ENCODE measurements at places on chromosomes 7 and 10. TPM values are rescaled to one million over a fixed set of nuclear protein-coding genes. Genes with fewer than 3 reads are reported as not detected.

Gene CACUL1
- 22.1 TPM for polyA plus RNA-seq

Gene SSMEM1
- polyA plus RNA-seq = not detected

Gene GFRA1
- 16.7 TPM for polyA plus RNA-seq

Gene GIMAP8
- 8.8 TPM for polyA plus RNA-seq

Gene ADAM12
- 23.0 TPM for polyA plus RNA-seq

Gene ZNF25
- polyA plus RNA-seq = 10.5 TPM

Gene PHYH
- polyA plus RNA-seq = 24.3 TPM

Gene BAMBI
- 50.1 TPM for polyA plus RNA-seq

Gene CACNB2
- polyA plus RNA-seq = 4.9 TPM

Gene IL2RA
- not detected for polyA plus RNA-seq

Gene LIPJ
- 0.10 TPM for polyA plus RNA-seq

GRCh38 chr10:118258285-118258684, 83.8 kb downstream of the FAM204A start:
- DNase-seq = no peak

DNA sequence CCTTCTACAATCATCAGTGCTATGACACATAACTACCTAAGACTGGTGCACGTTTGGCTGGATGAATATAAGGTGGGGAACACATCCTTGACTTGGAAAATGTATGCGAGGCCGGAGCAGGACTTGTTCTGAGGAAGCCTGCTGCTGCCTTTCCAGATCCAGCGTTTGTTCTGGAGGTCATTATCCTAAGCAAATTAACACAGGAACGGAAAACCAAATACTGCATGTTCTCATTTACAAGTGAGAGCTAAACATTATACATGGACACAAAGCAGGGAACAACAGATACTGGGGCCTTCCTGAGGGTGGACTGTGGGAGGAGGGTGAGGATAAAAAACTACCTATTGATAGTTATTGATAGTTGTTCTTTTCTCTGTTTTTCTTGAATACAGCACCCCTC, 10.8 kb upstream of the GALNT11 start:
- DNase-seq = no peak

DNA sequence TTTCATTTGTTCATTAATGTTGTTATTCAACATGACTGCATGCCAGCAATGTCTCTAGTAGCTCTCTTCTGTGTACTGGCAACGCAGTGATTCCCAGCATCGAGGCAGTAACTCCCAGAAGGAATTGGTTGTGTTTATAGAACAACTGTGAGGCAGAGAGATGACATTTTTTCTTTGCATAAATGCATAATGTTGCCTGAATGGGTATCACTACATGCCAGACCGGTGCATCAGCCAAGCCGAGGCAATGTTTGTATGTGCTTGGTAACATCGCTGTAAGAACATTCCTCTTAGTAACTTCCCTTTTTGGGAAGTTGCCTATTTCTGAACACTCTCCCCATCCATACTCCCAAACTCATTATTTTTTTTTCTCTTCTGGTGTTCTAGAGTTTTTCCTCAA, 182.9 kb downstream of the HTR7 start:
- DNase-seq = no peak

GRCh38 chr10:110786172-110786571, 85.6 kb upstream of the PDCD4 start:
- DNase-seq = no peak

DNA sequence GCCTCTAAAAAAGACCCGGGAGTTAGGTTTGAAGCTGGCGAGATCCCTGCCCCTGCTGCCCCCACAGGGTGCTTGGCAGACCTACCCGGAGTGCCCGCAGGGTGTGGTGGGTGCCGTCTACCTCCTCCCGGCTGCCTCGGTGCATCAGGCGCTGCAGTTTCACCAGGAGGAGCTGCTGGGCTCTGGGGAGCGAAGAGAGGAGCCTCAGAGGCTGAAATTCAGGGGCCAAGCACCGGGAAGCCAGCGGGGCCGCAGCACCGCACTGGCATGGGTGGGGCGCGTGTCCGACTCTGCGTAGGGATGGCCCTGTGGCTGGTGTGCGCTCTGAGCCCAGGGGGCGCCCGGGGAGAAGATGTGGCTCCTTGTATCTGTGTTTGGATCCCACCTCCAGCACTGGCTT, 74.3 kb upstream of the GNA12 start:
- DNase-seq = no peak

GRCh38 chr7:98418636-98419315, 17.9 kb upstream of the BAIAP2L1 start:
- DNase-seq = no peak

GRCh38 chr7:106774768-106775551, 90.1 kb upstream of the PIK3CG start:
- no peak for DNase-seq

DNA sequence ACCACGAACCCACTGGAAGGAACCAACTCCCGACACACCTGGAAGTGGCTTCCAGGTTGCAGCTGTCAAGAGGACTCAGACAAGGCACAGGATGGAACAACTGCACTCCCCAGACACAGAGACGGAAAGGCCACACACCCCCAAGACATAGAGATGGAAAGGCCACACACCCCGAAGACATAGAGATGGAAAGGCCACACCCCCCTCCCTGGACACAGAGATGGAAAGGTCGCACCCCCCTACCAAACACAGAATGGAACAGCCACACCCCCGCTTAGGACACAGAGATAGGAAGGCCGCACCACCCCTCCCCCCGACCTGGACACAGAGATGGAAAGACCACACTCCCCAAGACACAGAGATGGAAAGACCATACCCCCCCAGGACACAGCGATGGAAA, 7.6 kb downstream of the ZNF511 start:
- no peak for DNase-seq

GRCh38 chr7:22433710-22434460, 66.1 kb downstream of the STEAP1B start:
- DNase-seq = no peak

DNA sequence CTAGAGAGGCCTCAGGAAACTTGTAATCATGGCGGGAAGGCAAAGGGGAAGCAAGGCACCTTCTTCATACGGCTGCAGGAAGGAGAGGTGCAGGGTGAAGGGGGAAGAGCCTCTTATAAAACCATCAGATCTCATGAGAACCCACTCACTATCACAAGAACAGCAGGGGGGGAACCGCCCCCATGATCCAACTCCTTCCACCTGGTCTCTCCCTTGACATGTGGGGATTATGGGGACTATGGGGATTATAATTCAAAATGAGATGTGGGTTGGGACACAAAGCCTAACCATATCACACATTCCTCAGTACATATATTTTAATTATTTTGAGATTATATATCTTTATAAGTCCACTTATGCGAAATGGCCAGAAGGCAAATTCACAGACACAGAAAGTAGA, 8.9 kb downstream of the HK1 start:
- no peak for DNase-seq

GRCh38 chr7:131325179-131325840, 2.4 kb upstream of the MKLN1 start:
- no peak for DNase-seq

- no peak for DNase-seq
Measured at GRCh38 chr7:157851501-157852067, 514.8 kb downstream of the DNAJB6 start.

DNA sequence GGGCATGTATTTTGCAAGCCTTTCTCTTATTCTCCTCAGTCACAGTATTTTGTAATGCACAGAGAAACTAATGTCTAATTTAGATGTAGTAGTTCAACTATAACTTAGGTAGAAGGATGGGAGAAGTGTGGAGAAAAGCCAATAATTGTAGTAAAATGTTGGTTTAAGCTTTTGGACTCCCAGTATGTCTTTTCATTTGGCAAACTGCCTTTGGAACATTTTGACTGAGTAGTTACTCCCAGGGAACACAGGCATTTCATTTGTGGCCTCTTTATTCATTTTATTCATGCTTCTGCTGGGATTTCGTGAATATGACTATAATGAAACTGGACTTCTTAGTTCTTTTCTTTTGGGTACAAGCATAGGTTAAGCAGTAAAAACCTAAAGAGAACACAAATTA, 79.0 kb downstream of the EXOC4 start:
- no peak for DNase-seq

- no peak for DNase-seq
Measured at GRCh38 chr7:6385110-6385781, 62.5 kb downstream of the DAGLB start.

DNA sequence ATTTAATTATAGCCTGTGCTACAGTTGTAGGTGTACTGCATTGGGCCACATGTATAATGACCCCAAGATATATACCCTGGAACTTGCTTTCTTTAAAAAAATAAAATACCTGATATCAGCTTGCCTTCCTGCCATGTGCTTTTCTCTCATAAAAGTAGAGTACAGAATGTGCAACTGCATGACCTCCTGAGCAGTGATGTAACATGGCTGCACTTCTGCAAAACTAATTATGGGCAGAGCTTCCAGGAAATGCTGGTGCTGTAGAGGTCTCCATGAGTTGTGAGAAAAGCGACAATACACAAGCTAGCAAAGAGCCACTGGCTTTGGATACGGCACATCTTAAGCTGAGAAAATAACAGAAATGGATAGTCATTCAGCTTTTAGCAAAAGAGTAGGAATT, 6.5 kb upstream of the ERLIN1 start:
- no peak for DNase-seq

DNA sequence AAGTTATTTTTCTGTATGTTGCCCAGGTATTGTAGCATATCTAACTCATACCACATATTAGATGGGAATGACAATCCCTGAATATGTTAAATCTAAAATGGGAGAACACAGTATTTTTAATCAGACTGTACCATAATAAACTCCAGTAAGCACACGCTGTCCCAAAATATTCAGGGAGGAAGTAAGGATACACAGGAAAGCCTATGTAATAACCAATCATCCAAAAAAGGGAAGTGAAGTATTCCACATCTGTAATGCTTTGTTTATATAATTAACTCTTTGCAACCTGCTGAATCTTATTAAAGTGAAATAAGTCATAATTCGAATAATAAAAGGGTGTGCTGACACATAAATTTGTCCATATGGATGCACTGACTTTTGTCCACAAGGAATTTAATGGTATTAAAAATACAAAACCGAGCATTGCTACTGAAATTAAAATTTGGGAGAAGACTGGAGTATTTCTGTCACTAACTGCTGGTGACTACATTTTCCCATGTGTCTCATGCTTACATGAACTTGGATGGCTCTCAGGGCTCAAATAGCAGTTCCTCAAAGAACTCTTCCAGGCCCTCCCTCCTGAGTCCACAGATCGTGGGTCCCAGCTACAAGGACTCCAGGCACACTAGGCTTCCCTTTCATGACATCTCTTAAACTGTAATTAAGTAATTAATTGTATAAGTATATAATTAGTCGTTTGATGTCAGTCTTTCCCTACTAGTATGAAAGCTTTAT, 120.6 kb downstream of the NEBL start:
- no peak for DNase-seq

GRCh38 chr7:93945756-93946535, 24.4 kb downstream of the GNG11 start:
- no peak for DNase-seq

GRCh38 chr7:157255201-157255606, 81.6 kb upstream of the DNAJB6 start:
- DNase-seq = no peak

DNA sequence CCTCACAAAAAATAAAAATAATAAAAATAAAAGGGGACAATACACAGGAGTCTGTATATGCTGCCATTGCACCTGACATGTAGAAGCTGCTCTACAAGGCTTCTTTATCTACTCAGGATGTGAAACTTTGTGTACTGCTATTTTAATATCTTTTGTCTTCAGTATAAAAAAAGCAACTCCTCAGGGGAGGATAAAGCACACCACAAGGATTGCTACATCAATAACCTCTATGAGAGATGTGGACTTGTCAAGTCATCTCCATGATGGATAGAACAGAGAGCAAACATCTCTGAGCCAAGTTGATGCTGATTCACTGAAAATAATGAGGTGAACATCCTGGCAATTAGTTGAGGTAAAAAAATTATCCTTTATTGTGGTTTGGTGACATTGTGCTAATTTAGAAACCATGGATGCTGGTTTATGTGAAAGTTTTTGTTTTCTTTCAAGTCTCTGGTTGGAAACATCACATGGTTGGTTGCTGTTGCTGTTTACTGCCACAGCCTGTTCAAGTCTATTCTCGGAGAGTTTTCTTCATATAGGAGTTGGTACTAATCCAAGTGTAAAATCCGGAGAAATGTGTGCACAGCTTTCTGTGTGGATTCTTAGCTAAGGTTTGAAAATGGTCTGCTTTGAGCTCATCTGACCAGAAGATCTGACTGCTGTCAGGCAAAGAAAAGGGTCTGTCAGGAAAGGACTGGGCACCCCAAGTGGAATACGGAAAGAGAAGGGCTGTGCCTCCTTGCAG, 1.5 kb upstream of the HECW1 start:
- DNase-seq = peak; percentile 11
